Activated CD8-positive, alpha-beta memory T cell treated with anti-CD3 and anti-CD28 coated beads for 4 hours (primary cell): ENCODE measurements at places on chromosomes 13 and 19.

GRCh38 chr13:74190999-74191398 lies 56.8 kb upstream of the KLF12 start:
- DNase-seq: no peak

DNA sequence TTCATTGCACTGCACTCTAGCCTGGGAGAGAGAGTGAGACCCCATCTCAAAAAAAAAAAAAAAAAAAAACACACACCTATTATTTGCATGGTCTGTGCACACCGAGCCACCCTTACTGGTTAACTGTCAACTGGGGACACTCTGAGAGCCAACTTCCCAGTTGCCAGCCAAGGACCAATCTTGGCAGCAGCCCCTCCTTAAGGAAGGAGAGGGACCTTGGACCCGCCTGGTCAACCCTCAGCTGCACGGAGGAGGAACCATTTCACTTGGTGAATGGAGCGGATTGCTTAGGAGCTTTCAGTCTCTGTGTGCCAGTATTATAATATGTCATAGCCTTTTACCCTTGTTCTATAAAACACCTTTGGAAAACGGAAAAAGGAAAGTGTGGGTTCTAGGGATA lies 24.9 kb downstream of the MICOS13 start:
- DNase-seq: no peak

DNA sequence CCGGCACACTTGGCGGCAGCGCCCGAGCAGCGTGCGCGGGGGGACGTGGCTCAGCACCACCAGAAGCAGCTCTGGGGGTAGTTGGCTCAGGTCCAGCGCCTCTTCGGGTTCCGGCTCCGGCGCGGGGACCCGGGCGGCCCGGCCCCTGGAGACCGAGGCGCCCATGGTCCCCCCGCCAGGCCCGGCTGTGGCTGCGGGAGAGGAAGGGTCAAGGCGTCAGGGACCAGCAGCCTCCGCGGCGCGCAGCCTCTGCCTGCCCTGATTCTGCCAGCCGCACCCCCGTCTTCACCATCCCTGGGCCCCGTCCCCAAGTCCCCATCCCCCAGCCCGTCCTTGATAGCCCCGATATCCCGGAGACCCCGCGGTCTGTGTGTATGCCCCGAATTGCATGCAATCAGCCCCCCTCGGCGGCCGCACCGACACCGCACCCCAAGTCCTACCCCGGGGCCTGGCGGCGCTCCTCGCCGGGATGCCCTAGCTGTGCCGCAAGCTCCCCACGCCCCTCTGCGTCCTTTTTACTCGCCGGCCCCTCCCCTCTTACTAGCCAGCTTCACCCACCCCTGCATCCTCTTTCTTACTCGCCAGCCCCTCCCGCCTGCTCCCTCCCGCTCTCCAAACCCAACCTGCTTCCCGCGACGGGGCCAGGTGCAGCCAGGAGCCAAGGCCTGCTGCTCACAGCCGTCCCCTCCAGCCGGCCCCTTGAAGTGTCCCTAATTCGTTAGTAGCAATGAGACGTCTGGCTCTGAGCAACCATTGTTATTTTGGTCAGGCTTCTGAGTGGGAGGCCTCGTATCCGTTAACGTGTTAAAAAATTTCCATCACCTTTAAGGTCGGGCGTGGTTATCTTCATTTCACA lies at the start of gene FBXO27:
TSS of gene FBXO27 (minus strand) at position 487 of the 856 bp plus-strand sequence. CDS start at position 165, 322 bp downstream.
- no peak for DNase-seq

DNA sequence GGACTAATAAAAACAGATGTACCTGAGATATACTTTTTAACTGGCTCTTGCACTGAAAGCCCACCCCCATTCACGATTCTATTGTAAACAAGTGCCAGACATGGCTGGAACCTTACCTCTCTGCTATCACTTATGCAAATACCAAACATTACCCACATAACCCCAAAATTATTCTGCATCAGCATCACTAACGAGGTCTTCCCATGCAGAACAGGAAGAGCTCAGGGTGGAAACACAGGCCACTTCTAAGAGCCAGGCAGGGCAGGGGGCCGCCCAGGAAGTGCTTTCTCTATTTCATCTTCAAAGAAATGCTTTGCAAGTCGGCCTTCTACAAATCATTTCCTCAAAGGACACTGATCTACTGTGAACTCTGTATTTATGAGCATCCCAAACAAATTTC lies 7.3 kb downstream of the IRS2 start:
- no peak for DNase-seq

- DNase-seq: no peak
These were observed at the start of gene C13orf46 for GRCh38 chr13:113973218-113974164. Gene C13orf46 (minus strand): TSS chr13:113974076. CDS start chr13:113973997, 79 bp downstream.

DNA sequence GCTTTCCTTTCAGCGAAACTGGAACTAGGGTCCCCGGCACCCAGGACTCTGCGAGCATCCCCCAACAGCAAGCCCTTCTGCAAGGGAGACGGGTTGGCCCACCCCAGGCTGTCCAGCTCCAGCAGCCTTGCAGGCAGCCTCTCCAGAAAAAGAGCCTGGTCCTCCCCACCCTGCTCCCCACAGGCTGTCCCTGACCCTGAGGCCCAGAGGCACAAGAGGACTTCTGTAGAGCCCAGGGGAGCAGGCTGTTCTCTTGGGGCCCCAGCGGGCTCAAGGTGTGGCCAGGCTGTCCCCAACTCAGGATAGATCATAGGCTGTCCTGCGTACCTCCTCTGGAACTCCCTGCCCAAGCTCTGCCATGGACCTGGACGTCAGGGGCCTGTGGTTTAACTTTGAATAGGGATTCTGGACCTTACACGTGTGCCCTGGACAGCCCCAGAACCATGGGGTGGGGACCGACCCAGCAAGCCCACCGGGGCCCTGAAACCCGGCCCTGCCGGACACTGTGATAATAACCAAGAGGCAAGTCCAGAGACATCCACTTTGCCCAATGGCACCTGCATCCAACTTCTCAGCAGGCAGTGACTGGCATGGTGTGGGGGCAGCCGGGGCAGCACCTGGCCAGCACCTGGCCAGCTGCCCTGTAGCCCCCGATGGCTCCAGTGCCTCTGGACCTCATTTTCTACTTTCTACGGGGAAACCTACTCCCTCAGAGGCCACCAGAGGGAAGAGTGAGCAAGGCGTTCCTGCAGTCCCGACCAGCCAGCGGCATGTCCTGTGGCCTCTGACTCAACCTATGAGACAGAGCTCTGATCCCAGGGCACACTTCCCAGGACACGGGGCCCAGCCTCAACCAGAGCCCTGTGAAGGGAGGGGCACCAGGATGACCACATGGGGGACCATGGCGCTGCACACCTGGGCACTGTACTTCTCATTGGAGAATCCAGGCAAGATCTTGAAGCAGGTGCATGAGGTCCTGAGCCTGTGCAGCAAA lies 50.9 kb upstream of the TPM4 start:
- DNase-seq: no peak

DNA sequence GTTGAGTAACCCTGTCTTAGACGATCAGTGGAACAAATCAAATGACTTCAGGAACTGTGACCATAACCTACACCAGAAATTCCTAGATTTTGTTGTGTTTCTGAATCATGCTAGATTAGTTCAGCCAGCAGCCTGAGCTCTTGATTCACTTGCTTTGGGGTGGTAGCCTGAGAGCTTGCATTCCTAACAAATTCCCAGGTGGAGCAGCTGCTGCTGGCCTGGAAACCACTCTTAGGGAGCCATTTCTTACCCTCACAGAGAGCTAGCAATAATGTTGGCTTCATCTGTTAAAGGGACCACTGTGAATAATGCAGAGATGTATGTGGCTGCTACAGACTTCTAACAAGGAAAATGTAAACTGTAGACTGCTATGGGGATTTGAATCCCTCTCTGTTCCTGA lies 388.1 kb upstream of the PRR20A start:
- DNase-seq: no peak

- DNase-seq: no peak
These were observed 133.9 kb upstream of the ARGLU1 start for GRCh38 chr13:106701771-106702341.

DNA sequence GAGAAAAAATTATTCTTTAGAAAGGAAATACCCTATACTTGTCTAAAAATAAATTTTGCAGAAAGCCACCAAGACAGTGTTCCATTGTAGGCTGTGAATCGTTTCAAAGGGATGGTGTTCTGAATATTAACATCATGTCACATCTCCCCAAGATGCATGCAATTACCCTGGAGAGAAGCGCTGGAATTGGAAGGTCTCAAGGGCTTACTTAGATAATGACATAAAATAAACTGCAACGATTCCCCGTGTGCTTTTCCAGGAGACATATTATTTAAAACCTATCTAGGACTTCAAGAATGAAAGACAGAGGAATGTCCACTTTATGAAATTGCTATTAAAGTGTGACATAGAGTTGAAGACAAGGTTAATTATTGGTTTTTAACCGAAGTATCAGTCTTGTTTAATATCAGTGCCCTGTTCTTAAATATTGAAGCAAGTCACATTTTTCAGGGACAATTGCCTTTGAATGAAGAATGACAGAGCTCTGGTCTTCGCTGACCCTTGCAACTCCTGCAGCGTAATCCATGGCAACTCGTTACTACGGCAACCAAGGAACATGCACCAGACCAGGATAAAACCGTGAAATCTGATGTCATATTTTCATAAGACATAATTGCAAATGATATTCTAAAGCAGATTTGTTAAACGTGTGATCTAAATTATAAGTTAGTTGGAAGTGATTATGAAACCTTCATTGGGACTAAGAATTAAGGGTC lies 91.7 kb downstream of the EFNB2 start:
- DNase-seq: no peak

DNA sequence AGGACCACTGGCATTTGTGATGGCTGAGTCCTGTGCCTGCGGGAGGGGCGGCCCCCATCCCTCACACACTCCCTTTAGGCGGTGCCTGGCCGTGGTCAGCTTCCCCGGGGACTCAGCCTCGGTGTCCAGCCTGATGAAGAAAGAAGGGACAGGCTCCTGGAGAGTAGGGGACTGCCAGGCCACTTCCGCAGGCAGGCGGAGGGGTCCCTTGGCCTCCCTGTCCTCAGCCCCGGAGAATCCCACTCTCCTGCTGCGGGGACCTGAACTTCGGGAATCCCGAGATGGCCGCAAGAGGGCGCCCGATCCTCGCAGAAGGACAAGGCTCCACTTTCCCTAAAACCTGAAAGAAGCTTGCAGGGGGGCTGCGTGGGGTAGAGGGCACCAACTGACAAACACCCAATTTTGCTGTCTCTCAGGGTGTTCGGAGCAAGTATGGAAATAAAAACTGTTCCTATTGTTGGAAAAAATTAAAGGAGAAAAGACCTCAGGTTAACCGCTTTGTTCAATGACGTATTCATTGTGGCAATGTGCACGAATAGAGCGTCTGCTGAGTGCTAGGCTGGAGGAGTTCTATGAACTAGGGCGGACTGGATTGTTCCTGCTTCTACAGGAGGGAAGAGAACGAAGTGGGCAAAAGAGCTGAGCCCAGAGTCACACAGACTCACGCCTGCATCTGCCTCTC lies 297.3 kb downstream of the ZNF536 start:
- no peak for DNase-seq

GRCh38 chr13:46183018-46183946 lies 1.3 kb upstream of the LCP1 start:
- DNase-seq: no peak

- no peak for DNase-seq
These were observed 10.4 kb downstream of the PSPC1 start for GRCh38 chr13:19772306-19772705.

- DNase-seq: no peak
These were observed 1314.5 kb upstream of the MIR17HG start for GRCh38 chr13:90032841-90033493.

GRCh38 chr19:9362905-9363304 lies at the start of gene ZNF177:
Gene ZNF177 (plus strand): TSS chr19:9363013. CDS start chr19:9378312, 15,299 bp downstream.
- DNase-seq: no peak

GRCh38 chr19:16360738-16361137 lies 36.1 kb downstream of the KLF2 start:
- DNase-seq: no peak

DNA sequence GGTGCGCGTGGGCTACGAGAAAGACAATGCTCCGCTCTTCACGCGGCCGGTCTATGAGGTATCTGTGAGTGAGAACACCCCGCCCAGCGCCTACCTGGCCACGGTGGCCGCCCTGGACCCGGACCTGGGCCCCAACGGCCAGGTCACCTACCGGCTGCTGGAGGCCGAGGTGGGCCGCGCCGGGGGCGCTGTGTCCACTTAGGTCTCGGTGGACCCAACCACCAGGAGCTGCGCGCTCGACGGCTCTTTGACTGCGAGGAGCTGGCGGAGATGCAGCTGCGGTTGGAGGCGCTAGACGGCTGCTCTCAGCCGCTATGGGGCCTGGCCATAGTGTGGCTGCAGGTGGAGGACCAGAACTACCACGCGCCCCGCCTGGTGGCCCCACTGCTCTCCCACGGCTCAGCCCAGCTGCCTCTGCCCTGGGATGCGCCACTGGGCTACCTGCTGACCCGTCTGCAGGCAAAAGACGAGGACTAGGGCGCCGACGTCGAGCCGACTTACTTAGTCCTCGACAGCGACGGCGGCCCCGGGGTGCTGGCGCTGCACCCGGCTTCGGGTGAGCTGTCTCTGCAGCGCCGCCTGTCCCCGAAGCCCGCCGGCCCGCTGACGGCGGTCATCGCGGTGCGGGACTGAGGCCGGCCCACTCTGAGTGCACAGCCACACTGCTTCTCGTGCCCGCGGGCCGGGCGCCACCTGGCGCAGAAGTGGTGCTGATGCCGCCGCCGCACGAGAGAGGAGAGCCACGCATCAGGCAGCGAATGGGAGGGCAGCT lies 173.0 kb downstream of the OLFM4 start:
- no peak for DNase-seq

- no peak for DNase-seq
These were observed 1.5 kb downstream of the TUBGCP3 start for GRCh38 chr13:112586334-112586960.

DNA sequence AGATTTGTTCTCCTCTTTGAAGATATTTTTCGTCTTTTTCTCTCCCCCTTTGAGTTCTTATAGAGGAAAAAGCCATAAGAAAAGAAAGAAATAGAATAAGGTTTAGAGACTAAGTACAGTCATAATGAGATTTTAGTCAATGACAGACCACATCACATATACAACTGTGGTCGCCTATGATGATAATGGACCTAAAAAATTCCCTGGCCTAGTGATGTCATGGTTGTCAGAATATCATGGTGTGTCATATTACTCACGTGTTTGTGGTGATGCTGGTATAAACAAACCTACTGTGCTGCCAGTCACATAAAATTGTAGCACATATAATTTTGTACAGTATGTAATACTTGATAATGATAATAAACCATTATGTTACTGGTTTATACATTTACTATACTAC lies 1096.1 kb downstream of the OLFM4 start:
- no peak for DNase-seq

DNA sequence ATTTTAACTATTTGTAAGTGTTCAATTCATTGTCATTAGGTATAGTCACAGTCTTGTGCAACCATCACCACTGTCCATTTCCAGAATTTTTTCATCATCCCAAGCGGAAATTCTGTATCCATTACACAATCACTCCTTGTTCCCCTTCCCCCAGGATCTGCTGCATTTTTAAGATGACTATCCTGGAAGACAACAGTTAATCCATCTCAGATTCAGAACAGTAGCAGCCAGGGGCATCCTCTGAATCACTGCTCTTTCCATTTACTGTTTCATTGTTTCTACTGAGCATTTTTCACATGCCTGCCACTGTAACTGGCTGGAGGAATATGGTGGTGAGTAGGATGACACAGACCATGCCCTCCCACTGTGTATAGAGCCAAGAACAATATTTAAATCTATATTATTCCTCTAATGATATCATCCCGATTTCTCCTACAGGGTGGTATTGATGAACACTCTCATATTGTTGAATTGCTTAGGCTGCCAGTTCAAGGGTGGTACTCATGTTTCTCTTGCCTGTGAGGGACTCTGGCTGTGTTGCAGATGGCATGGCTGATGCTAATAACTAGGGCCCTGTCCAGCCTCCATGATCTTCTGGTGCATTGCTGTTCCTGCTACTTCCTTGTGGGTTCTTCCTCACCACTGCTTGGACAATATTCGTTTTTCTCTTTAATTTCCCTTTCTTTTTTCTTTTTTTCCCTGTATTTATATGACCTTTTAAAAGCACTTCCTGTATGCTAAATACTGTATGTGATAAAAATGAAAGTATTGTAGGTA lies 59.0 kb downstream of the WDFY2 start:
- DNase-seq: no peak
